ENCODE measurements at places on chromosomes 13 and 19.
A peak's percentile ranks its signal among the peaks of the same experiment; 100 is the strongest.

DNA sequence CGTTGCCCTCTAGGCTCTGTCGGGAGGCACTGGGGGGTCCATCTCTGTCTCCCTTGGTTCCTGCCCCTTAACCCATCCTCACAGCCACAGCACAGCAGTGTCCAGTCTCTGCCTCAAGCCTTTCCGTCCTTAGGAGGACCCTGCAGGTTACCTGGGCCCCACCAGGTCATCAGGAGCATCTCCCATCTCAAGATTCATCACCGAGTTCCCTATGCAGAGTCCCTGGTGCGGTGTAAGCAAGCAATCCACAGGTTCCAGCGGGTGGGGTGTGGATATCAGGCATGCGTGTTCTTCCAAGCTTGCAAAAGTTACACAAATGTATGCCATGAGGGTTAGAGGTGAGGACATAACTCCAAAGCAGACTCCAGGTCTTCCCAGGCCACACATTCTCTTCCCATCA is 20.9 kb upstream of the GAS6 start:
- DNase-seq, result no peak

DNA sequence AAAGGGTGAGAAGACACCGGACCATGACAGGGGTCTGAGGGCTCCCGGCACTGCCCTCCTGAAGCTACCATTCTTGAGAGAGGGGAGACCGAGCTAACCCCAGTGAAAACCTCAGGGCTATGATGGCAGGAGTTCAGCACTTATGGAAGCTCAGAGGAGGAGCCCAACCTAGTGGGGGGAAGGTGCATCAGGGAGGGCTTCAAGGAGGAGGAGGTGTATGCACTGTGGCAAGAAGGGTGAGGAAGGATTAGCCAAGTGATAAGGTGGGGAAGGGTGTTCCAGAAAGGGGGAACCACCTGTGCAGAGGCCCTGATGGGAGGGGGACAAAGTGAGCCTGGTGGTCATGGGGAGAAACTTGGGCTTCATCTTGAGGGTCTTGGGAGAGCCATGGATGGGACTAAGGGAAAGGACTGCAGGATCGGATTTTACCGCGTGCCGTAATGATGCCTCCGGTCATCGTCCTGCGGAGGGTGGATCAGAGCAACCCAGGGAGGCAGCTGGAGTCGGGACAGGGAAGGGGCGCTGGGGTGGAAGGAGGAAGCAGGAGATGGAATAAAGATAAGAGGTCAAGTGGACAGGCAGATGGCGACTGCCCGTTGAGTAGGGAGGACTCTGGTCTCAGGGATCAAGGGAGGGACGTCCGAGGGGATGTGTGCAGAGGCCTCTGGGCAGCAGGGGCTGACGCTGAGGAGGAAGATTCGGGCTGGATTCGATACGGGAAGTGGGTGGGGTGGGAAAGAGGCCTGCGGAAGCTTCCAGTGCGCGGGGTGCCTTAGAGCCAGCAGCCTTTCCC is 13.3 kb upstream of the PSMD8 start:
- no peak for DNase-seq

- DNase-seq, result peak; percentile 66
These were observed 12.6 kb downstream of the CD37 start for GRCh38 chr19:49347835-49348234.

GRCh38 chr19:12952488-12953137 is 4.4 kb downstream of the GADD45GIP1 start:
- peak; percentile 50 for DNase-seq

DNA sequence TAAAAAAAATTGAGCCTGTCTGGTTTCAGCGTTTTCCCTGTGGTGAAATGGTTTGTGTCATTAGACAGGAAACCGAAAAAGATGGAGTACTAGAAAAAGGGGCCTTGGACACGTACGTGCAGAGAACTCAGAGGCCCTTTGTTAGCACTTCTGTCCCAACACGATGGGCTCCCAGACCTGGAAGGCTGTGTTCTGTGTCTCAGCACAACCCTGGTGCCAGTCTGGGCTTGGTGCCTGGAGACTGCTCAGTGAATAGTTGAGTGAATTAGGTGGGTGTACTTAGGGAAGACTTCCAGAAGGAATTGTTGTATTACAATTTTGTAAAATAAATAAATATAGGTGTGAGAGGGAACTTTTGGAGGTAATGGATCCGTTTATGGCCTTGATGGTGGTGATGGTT is 8.7 kb downstream of the ZNF71 start:
- DNase-seq, result no peak

DNA sequence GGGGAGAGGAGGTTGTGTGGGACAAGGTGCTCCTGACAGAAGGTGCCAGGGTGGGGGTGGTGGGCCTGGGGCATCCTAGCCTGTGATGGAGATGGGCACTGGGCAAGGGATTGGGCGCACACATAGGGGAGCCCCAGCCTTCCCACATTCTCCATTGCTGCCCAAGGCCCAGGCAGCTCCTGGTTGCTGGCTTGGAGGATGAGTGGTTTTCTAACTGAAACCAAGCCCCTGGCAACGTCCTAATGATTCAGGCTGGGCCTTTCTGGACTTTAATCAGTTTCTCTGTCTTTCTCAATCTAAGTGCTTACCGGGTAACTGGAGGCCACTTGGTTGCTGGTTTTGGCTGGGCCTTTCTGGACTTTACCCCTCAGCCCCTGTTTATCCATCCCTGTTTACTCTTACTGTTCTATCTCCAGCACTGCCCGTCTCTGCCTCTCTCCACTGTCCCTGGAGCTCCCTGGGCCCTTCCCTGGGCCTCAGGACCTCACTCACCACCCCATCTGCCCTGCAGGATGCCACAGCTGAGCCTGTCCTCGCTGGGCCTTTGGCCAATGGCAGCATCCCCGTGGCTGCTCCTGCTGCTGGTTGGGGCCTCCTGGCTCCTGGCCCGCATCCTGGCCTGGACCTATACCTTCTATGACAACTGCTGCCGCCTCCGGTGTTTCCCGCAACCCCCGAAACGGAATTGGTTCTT is 354 bp downstream of the CYP4F3 start:
- DNase-seq, result no peak

- DNase-seq, result no peak
These were observed 897 bp downstream of the ETHE1 start for GRCh38 chr19:43525836-43526771.

DNA sequence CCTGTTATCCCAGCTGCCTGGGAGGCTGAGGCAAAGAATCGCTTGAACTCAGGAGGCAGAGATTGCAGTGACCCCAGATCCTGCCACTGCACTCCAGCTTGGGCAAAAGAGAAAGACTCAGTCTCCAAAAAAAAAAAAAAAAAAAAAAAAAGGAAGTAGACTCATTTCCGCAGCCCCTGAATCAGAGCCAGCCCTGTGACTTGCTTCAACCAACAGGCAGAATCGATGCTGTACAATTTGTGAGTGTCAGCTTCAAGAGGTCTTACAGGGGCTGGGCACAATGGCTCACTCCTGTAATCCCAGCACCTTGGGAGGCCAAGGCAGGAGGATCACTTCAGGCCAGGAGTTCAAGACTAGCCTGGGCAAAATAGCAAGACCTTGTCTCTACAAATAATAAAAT is 12.8 kb downstream of the ANKRD27 start:
- no peak for DNase-seq

DNA sequence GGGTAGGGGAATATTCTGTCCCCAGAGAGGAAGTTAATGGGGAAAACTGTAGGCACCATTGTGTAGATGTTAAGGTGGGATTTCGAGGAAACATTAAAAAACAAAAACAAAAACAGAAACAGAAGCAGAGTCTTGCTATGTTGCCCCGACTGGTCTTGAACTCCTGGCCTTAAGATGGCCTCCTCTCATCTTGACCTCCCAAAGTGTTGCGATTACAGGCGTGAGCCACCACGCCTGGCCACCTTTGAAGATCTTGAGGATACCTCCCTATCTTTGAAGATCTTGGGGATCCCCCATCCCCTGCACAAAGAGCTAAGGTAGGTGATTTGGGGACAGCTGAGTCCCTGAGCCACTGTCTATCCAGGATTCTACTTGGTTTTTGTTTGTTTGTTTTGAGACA is 553 bp upstream of the ICAM3 start:
- no peak for DNase-seq

- peak; percentile 64 for DNase-seq
These were observed 5.7 kb upstream of the FOXO1 start for GRCh38 chr13:40671956-40672764.

GRCh38 chr13:40401911-40402776 is 264.3 kb downstream of the FOXO1 start:
- DNase-seq, result peak; percentile 97

- no peak for DNase-seq
These were observed 2.8 kb upstream of the TPM4 start for GRCh38 chr19:16073481-16073880.

DNA sequence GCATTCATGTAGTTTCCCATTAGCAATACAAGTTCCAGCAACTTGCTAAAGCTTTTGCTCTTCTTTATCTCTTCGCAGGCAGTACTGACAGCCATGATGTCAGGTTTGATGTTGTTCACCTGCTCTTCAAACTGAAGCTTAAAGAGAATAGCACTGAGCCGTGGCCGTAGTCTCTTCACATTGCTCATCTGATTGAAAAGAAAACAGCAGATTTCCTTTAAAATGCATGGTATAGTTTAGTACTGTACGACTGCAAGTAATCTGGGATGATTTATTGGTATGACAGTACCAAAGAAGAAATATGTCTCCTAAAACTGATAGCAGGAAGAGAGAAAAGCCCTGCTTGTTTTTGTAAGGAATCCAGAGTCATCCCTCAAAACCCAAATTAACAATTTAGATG is 284.4 kb downstream of the DIAPH3 start:
- no peak for DNase-seq

GRCh38 chr13:45303026-45303425 is 38.0 kb downstream of the TPT1 start:
- DNase-seq, result no peak

GRCh38 chr13:41827507-41828213 is 133.2 kb downstream of the VWA8 start:
- DNase-seq, result peak; percentile 80

DNA sequence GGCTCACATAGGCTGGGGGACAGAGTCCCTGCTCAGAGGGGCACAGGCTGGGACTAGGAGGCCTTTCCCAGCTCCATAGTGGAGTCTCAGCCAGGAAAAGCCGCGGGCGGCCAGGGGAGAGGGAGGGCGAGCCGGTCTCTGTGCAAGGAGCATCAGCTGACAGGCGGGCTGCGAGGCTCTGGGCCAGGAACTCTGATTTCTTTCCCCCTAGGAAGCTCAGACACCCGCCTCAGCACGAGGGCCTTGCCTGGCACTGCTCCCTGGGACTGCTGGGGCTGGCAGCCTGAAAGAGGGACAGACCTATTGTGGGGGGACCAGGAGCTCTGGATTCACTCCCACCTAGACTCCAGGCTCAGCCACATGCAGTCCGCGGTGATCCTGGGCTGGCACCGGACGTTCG is 2.2 kb upstream of the PLK5 start:
- DNase-seq, result no peak

DNA sequence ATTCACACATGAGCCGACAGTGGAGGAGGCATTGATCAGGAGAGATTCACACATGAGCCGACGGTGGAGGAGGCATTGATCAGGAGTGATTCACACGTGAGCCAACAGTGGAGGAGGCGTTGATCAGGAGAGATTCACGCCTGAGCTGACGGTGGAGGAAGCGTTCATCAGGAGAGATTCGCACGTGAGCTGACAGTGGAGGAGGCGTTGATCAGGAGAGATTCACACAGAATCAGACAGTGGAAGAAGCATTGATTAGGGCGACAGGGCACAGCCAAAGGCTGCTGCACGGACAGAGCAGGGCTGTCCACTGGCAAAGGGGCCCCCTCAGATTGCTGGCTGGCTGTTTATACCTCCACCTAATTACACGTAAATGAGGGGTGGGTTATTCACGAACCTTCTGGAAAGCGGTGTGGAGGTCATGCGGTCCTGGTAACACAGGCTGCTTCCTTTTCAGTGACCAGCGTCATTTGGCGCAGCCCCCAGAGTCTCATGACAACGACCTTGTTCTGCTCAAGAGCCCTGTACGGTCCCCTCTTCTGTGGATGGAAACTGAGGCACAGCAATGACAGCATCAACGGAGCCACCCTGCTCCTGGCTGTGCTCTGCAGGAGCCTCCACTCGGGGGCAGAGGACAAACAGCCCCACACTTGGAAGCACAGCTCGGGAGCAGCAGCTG is 50.6 kb upstream of the GAS6 start:
- no peak for DNase-seq

DNA sequence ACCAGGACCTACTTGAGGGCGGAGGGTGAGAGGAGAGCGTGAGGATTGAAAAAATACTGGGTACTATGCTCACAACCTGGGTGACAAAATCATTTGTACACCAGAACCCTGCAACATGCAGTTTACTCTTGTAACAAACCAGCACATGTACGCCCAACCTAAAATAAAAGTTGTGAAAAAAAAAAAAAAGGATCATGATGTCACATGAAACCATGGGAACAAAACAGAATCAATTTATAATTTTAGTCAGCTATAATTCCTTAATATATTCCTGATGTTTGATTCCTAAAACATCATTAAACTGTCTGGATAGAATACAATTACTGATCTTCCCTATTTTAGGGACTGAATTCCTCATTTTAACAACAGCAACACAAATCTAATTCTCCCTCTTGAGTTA is 160.6 kb upstream of the SPRY2 start:
- DNase-seq, result no peak

DNA sequence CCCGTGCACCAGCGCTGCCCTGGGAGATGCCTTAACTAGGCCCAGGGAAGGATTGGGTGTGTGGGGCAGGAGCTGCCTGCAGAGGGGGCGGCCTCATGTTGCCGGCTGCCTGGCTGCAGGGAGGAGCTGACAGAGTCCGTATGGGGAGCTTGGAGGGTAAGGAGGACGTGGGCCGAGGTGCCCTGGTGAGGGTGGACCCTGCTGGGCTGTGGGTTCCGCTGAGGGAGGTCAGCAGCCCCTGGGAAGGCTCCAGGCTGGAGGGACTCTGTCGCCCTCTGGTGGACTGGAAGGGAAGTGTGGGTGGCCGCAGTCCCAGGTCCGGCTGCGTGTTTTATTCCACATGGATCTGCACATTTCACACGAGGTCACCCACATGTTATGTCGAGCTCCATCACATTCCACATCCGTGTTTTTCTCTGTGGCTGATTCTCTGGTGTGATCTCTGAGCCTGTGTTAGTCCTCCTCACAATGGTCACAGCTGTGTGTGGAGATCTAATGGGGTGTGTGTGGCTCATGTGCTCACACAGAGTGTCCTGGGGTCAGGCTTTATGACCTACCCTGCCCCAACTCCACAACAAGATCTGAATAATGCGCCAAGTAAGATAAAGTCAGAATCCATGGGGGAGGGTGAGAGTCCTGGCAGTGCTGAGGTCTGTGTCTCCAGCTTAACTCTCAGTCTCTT is 1.8 kb upstream of the CEACAM8 start:
- DNase-seq, result no peak

GRCh38 chr13:50730496-50731351 is 112.8 kb downstream of the DLEU7 start:
- DNase-seq, result no peak

- DNase-seq, result no peak
These were observed 21.5 kb upstream of the GSX1 start for GRCh38 chr13:27770809-27771208.

- DNase-seq, result no peak
These were observed 1159.0 kb upstream of the ATXN8OS start for GRCh38 chr13:68948586-68948985.

GRCh38 chr13:93670866-93671265 is 444.3 kb downstream of the GPC6 start:
- no peak for DNase-seq

All from fibroblast of the conjunctiva (primary cell).